ENCODE measurements at places on chromosomes 4 and X.

- no peak for DNase-seq
These were observed 22.8 kb downstream of the MSN start for GRCh38 chrX:65690057-65690855.

DNA sequence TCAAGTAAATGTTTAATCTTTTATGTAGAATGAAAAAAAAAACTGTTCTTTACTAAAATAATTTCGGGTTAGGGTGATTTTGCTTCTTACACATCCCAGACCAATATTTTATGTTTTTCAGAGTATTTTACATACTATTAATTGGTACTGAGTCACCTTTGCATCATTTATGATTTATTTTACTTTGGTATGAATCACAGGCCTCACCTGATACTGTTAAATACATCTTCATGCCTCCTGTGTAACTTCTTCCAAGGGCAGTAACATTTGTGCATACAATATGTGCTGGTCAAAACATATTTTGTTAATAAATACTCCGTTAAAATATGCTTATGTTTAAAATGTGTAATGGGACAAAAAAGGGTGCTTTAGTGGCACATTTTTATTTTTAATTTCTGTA lies 529.6 kb downstream of the ZNF674 start:
- DNase-seq, result no peak

GRCh38 chr4:153531976-153532626 lies 65.9 kb downstream of the TMEM131L start:
- DNase-seq, result peak; percentile 80

DNA sequence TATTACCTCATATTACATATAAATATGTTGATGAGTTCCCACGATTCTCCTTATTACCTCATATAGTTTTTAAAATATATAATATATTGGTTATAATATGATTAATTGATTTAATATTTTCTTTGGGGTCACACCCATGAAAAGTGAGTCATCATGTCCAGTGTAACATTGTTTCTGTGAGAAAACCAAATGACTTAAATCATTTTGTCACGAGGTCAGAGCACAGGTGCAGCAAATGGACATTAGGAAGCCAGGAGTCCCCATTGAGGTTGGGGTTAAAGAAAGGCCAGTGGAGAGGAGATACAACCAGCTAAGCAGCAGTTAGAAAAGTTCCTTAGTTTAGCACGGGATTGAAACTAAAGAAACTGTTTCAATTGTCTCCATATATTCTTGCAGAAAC lies 133.9 kb upstream of the RAPGEF2 start:
- DNase-seq, result no peak

- DNase-seq, result no peak
These were observed 2.2 kb downstream of the PLXNB3 start for GRCh38 chrX:153766098-153766817.

DNA sequence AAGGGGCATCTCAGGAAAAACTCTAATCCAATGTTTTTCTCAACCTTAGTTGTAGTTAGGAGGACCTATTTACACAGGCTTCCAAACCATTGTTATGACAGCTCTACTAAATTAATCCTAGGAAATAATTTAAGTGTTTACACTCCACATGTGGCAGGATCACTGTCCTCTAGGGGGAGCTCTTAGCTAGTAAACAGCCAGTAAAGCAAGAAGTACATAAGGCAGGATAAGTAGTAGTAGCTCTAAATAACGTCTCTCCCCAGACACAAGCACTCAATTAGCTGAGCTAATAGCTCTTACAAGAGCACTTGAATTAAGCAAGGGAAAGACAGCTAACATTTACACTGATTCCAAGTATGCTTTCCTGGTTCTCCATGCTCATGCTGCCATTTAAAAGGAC lies 37.3 kb downstream of the NUDT11 start:
- DNase-seq, result no peak

- no peak for DNase-seq
These were observed 79.8 kb downstream of the HCCS start for GRCh38 chrX:11190745-11191510.

DNA sequence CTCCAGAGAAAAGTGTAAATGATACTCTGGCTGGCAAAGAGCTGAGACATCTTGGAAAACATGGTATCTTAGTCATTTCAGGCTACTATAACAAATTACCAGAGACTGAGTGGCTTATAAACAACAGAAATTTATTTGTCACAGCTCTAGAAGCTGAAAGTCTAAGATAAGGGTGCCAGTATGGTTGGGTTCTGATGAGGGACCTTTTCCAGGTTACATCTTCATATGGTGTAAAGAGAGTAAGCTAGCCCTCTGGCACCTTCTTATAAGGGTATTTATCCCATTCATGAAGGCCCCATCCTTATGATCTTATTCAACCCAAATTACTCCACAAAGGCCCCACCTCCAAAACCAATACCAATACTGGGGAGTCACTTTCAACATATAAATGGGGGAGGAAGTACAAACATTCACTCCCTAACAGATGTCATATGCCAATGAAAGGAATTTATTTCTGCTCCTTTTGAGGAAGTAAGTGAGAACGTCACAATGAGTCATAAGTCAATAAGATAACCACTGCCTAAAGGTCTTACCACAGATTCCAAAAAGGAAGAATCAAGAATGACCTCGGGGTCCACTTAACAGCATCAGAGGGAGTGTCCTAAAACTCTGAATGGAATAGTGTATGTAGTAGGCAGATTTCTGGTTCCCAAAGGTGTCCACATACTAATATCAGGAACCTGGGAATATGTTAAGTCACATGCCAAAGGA lies 246.6 kb downstream of the OPHN1 start:
- DNase-seq, result no peak

DNA sequence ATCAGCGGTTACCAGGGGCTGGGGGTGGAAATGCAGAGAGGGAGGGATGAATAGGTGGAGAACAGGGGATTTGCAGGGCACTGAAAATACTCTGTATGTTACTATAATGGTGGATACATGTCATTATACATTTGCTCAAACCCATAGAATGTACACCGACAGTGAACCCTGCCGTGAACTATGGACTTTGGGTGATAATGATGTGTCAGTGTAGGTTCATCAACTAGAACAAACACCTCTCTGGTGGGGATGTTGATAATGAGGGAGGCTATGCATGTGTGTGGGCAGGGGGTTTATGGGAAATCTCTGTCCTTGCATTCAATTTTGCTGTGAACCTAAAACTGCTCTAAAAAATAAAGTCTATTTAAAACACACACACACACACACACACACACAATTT lies 11.5 kb downstream of the HPSE start:
- no peak for DNase-seq

- DNase-seq, result no peak
These were observed 729.1 kb downstream of the STPG2 start for GRCh38 chr4:97414161-97414560.

DNA sequence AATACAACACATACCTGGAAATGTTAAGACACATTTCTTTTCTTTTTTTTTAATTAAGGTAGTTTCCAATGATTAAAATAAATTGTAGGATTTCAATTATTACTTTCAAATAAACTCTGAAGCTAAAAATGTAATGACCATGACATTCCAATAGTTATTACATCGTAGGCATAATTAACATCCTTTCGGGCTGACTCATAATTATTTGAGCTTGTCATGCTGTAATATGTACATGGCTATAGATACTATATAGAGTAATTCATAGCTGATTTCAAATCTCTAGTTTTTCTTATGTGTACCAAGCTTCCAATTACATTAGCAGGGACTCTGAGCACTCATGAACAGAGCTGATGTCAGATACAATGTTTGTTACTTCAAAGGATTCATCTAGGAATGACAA lies 125.7 kb upstream of the GABRG1 start:
- no peak for DNase-seq

DNA sequence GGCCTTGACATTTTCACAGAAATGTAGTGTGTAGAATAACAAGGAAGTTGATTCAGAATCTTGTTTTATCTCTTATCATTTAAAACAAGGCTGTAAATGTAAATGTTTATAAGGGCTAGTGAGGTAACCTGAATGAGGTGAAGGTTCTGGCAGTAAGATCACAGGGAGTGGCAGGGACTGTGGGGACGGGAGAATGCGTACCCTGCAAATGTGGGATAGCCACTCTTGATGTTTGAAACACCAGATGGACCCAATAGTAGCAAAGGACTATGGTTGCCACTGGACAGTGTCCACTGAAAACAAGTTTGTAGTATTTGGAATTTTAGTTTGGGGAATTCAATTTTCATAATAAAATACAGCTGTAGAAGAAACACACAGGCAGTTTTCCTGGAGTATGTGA lies 155.3 kb downstream of the FHIP1A start:
- DNase-seq, result no peak

DNA sequence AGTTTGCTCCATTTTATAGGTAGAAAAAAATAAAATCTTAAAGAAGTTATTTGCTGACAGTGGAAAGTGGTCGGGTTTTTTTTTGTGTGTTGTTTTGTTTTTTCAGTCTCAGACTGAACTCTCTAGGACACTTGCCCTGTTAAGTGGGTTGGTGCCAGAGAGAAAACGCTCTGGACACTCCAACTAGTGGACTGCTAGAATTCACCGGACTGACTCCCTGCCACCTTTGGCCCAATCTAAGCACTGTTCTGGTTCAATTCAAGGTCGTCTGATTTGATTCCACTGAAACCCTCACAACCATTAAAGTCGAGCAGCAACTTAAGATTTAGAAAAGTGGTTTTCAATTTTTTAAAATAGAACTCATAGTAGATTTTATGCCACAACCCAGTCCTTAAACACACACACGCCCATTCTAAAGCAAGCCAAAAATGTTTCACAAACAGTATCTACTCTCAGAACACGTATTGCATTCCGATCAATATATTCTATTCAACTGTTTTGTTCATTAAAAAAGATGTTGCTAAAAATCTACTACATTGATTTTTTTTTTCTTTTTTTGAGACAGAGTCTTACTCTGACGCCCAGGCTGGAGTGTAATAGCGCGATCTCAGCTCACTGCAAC lies 27.3 kb downstream of the RWDD4 start:
- DNase-seq, result no peak

DNA sequence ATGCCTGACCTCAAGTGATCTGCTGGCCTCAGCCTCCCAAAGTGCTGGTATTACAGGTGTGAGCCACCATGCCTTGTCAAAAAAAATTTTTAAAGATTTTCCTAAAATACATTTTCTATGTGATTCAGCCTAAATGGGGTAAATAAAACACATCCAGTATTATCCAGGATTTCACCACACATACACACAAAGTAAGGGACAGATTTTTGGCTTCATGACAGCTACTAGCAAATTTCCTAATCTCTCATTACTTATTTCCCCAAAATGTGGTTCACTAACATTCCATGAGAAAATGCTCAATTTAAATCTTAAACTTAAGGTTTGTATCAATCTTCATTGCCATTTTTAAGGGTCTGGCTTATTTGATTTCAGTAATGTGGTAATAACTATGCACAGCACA lies 348.5 kb upstream of the INTU start:
- peak; percentile 1 for DNase-seq

DNA sequence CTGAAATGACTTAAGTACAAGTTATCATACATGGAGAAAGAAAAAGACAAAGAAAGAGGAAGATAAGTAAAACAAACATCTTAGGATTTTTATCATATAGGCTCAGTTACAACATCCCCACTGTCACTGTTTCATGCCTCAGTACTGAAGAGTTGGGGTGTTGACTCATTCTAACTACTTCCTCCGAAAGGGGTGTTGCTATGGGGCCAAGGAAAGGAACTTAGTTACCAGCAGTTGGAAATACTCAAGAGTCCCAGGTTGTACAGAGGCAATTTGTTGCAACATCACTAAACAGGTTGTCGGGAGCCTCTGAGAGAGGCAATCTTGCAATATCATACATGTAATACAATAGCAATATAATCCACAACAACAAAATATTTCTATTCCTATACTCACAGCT lies 1264.7 kb downstream of the PCDH7 start:
- DNase-seq, result no peak

DNA sequence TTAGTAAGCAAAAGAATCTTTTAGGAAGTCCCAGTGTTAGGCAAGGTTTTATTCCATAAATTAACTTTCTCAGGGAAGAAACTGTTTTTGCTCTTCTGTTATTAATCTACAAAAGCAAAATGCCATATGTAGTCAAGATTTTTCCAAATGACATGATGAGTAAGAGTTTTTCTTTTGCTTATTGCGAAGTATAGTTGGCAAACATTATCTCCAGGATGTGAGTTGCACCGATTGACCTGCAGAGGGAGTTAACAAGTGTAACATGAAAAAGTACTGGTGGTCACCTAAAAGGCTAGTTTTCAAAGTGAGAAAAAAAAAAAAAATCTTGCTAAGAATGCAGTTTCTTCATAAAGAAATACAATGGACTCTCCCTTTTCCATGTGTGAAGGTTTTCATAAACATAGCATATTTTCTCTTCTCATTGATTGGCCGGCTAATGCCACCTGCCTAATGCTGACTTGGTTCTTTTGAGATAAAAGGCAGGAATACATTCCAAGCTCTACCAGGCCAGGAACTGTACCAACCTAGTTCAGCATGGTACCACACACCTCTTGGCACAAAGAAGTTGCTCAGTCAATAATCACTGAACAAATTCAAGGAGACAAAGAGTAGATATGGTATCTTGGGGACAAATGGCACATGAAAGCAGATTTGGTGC lies 100.2 kb downstream of the LNX1 start:
- peak; percentile 48 for DNase-seq

GRCh38 chrX:12790885-12791256 lies 341 bp upstream of the PRPS2 start:
- no peak for DNase-seq

GRCh38 chrX:26597981-26598380 lies 382.0 kb downstream of the MAGEB5 start:
- no peak for DNase-seq

GRCh38 chr4:94370533-94371254 lies 28.1 kb upstream of the HPGDS start:
- no peak for DNase-seq

DNA sequence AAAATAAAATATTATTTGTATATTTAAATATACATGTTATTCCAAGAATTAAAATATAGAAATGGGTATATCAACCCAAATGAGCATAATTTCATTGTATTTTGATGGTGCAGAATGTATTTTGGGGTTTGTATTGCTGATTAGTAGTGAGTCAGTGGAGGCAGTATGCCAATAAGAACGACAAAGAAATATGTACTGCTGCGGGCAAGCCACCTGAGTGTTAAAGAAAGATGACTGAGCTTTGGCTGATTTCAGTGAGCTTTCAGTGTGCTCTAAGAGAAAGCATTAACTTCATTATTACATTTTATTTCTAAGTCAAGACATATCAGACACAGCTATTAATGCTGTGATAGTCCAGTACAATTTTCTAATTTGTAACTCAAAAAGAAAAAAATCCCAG lies 297.8 kb downstream of the ANK2 start:
- DNase-seq, result no peak

- DNase-seq, result no peak
These were observed 21.9 kb downstream of the SH3BP2 start for GRCh38 chr4:2814627-2815270.

- no peak for DNase-seq
These were observed 164.4 kb upstream of the CPEB2 start for GRCh38 chr4:14837860-14838259.

DNA sequence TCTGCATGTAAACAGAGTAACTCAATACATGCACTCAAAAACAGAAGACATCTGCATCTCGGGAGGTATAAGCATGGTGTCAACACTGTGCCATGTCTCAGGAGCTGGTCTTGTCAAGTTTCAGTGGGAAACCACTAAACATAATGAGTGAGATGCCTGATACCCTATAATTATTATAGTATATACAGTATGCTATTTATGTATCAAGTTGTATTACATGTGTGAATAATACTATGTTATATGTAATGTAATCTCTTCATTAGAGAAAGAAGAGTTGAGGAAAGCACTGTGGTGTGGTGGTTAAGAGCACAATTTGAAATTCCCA lies 2.5 kb downstream of the PPBP start:
- no peak for DNase-seq

GRCh38 chrX:16807976-16808542 lies 21.8 kb downstream of the TXLNG start:
- DNase-seq, result no peak

GRCh38 chr4:94036964-94037363 lies 170.7 kb upstream of the SMARCAD1 start:
- DNase-seq, result no peak

Measured in spinal cord (tissue), 10 donors.